ENCODE measurements at places on chromosomes 12 and 14.

DNA sequence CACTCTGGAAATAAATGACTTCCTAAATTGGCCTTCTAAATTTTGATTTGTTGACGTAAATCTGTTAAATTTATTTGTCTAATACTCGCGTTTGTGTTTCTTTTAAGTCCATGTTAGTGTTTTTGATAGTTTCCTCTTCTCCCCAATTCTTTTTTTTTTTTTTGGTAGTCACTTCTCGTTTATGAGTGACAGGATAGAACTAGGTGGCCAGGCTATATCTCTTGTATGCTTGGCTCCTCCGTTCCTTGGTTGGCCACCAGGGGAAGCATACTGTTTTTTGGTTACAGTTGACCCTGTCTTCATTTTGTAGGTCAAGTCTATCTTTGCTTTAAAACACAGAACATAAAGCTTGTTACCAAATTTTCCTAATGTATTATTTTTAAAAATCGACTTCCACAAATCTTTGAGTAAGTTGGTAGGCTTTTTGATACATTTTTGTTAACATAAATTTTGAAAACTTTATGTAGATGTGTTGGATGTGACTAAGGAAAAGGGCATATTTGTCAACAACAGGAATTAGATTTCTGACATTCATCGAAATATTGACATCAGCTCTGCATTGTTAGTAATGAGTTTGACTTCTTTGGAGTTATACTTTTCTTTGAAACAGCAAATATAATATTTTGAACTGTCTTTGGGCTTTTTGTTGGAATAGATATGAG lies 2.2 kb downstream of the RCOR1 start:
- DNase-seq: peak; percentile 54

- peak; percentile 63 for DNase-seq
Measured at GRCh38 chr12:13454991-13455777, 258.7 kb downstream of the EMP1 start.

- DNase-seq: no peak
Measured at GRCh38 chr12:31533470-31533869, 57.5 kb downstream of the DENND5B start.

DNA sequence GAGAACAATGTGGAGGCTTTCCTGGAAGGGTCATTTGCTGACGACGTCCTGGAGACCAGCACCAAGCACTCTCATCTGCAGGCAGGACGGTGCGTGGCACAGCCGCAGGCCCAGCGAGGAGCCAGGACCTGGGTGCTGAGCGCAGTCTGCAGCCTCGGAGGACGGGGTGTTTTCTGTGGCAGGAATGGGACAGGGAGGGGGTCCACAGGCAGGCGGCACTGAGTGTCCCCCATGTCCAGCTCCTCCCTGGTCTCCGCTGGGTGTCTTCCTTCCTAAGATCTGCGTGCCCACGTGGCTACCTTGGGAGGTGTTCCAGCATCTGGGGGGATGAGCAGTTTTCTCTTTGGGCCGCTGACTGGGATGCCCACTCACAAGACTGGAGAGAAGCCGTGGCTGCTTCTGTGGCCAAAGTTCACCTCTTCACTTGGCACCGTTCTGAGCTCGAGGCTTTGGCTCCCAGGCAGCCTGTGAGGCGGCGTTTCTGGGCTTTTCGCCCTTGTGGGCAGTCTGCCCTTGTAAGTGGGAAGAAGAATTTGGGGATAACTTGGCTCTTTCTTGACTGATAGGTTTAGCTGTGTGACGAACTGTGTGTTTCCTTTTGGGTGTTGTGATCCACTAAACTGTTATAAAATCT lies 72.2 kb downstream of the NOC4L start:
- DNase-seq: no peak

DNA sequence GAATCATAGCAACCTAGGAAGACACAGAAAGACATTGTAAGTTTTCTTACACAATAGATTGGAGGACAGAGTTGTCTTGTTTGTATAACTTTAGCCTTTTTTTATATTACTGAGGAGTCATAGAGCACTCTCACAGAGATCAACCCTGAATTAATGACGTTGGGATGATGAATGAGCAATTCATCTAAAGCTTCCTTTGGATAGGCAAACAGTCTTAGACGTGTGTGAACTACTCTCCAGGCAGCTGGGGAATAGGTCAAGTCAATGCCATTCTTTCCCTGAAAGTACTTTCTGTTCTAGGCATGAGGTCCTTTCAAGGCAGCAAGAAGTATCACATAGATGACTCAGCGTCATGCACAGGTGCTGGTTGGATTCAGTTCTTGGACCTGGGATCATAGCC lies 369.1 kb upstream of the NOVA1 start:
- no peak for DNase-seq

All from NCI-H524 (cell line).